Cardiac septum (tissue), 1 donor: ENCODE measurements at places on chromosomes 4 and X. TPM values are rescaled to one million over a fixed set of nuclear protein-coding genes. Genes with fewer than 3 reads are reported as not detected.

DNAAF6 gene
- not detected for total RNA-seq

DGKK gene
- not detected for total RNA-seq

GPR143 gene
- not detected for total RNA-seq

FNIP2 gene
- total RNA-seq, result 38.5 TPM

SMIM31 gene
- total RNA-seq, result not detected

RPL9 gene
- total RNA-seq, result 532 TPM

TCEAL5 gene
- total RNA-seq, result 0.67 TPM
